ENCODE measurements at places on chromosomes 7 and 10.

- no peak for DNase-seq
Measured at GRCh38 chr10:78953799-78954297, 114.9 kb upstream of the ZMIZ1 start.

DNA sequence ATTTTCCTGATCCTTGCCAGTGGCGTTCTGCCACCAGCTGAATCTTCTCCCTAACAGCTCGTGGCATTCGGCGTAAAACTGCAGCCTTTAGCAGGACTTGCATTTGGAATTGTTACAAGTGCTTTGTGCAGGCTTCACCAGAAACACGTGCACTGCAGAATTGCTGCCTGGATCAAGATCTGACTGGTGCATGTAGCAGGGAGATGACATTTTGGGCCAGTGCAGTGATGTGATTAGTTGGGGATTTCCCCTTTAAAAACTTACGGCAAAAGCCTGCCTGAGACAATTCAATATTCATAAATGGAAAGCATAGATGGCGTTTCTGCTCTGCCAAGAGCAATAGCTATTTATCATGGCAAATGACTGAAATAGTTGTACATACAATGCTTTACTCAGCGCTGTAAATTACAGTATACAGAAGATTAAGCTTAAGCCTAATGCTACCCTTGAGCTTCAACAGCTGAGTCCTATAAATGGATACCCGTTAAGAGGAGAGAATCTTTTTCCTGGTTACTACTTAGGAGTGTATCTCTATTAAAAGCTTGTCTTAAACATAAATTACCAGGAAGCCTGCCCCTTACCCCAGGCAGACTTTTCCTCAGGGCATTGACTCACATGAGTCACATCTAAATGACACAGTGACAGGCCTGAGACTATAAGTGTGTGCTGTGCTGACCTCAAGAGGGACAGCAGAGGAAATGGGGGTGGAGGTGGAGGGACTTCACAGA, 106.3 kb downstream of the ATXN7L1 start:
- DNase-seq: no peak

DNA sequence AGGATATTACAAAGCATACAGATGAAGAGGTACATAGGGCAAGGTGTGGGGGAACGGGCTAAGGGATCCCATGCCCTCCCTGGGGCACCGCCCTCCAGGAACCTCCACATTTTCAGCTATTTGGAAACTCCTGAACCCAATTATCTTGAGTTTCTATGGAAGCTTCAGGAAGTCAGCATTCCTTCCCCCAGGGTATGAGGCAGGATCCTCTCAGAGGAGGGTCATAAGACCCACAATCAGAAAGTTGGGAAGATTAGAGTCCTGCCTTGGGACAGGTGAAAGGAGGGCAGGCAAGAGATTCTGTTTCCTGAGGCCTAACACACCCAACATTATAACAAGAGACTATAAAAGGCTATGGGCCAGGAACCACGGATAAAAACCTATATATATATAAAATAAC, 98.0 kb downstream of the RALA start:
- no peak for DNase-seq

DNA sequence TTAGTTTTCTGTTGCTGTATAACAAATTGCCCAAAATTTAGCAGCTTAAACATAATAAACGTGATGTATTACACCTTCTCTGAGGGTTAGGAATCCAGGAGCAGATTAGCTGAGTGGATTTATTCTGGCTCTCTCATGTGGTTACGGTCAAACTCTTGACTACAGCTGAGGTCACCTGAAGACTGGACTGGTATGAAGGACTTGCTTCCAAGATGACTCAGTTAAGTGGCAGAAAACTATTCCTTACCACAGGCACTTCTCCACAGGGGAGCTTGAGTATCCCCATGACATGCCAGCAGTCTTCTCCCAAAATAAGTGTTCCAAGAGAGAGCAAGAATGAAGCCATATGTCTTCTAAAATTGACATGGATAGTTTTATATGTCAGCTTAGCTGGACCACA, 957.2 kb upstream of the GHITM start:
- DNase-seq: no peak

GRCh38 chr10:125024497-125025234, 82.7 kb downstream of the ZRANB1 start:
- no peak for DNase-seq

GRCh38 chr10:124728071-124728829, 15.9 kb downstream of the FAM53B start:
- DNase-seq: no peak

- DNase-seq: no peak
Measured at GRCh38 chr10:89206402-89207180, 526 bp downstream of the CH25H start.

GRCh38 chr7:93838966-93839365, 51.6 kb downstream of the TFPI2 start:
- no peak for DNase-seq

GRCh38 chr10:95798096-95798855, 42.3 kb downstream of the ENTPD1 start:
- DNase-seq: no peak

DNA sequence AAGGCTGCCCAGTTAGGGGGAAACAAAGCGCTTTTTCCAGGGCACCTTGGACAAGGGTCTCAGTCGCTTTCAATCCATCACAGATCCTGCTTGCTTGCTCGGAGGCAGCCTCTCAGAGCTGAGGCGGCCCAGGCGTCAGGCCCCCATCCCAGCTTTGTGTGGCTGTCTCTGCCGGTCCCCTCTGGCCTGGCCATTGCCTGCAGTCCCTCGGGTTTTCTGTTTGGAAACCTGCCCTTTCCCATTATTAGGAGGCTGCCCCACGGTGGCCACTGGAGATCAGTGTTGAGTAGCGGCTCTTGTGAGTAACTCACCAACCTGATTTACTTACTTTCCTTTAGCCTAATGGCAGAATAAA, 216.1 kb downstream of the GLRX3 start:
- DNase-seq: no peak

DNA sequence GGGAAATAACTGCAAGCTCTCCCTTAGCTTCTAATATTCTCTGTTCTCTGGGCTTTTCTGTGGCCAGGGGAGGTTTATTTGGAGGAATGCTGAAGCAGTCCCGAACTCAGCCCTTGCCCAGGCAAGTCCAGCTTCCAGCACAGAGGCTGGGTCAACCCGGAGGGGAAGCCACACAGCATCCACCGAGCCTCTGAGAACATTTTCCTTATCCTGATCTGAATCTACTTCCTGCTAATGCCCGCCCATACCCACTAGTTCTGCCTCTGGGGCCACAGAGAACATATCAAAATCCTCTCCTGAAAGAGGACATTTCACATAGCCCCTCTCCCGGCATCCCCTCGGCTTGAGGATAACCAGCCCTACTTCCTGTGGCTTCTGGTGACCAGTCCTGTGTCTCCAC, 31.1 kb downstream of the SH3PXD2A start:
- DNase-seq: no peak

DNA sequence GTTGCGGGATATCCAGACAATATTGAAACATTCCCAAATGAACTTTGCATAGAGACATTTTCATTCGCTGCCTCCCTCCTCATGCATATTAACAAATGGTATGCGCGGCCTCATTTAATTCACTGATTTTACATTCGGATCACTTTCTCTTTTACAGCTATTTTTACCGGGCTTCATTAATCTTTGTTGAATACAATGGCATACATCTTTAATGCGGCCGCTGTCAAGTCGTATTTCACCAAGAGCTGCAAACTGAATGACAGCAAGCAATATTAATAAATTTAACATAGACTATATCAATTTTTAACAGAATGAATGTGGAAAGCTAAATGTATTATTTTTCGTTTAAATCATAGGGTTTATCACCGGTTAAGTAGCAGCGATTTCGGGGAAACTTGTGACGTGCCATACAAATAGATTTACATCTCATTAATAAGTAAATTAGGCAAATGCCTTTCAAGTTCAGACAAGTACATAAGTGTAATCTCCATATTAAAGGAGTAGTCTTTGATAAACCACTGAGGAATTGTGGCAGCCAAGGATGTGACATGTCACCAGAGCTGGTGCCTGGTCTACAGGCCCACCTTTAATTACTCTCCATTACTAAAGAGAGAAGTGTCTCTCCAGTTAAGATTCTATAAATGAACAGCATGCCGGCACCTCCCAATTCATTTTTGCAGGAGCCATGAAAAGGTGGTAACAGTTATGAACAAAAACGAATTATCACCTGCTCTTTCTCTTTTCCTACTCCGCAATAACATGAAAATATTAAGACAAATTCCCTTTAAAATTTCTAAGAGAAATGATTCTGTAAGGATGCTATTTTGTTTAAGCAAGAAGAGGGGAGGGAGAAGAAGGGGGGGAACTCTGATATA, 568.9 kb upstream of the MKI67 start:
- DNase-seq: no peak

DNA sequence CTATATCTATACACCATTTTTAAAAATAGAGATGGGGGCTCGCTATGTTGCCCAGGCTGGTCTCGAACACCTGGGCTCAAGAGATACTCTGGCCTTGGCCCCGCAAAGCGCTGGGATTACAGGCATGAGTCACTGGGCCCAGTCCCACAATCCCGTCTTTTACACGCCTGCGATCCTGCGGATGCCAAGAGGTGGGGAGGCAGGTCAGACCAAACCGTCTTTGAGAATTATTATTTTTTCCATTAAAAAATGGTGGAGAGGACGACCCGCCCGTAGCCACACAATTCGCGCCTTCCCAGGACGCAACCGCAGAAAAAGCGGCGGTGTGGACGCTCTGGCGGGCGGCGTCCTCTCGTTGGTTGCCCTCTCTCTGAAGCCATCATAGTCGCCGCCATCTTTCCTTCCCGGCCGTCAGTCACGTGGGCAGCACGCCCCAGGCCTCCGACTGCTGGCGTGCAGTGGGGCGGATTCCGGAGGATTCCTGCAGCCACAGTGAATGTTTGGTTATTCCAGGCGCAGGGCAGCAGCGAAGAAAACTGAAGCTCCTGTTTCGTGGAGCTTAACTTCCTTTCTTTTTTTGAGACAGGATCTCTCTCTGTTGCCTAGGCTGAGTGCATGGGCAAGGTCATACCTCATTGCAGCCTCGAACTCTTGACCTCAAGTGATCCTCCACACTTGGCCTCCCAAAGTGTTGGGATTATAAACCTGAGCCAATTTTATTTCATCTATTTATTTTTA, 9.9 kb upstream of the EPHB4 start:
- DNase-seq: peak; percentile 70

DNA sequence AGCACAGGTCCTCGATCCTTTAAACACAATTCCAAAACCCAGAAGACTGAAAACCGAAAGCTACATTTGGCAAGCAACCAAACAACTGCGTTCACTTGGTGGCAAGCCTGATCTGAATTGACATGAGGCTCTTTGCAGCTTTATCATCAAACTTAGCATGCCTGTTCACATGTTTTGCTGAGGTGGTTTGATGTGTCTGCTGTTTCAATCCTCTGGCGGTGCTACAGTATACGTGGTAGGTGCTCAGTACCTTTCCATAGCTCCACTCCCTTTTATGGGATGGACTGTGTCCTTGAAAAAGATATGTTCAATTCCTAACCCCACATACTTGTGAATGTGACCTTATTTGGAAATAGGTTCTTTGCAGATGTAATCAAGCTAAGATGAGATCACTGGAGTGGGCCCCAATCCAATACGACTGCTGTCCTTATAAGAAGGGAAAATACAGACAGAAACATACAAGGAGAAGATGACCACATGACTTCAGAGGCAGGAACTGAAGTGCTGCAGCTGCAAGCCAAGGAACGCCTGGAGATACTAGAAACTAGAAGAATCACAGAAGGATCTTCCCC, 33.4 kb downstream of the CCDC6 start:
- no peak for DNase-seq

- no peak for DNase-seq
Measured at GRCh38 chr10:9786101-9786500, 1231.6 kb upstream of the CELF2 start.

- DNase-seq: no peak
Measured at GRCh38 chr10:8323428-8324054, 269.1 kb downstream of the GATA3 start.

- no peak for DNase-seq
Measured at GRCh38 chr10:23754179-23754578, 315.3 kb downstream of the OTUD1 start.

- DNase-seq: no peak
Measured at GRCh38 chr10:27612551-27613035, 108.5 kb downstream of the RAB18 start.

DNA sequence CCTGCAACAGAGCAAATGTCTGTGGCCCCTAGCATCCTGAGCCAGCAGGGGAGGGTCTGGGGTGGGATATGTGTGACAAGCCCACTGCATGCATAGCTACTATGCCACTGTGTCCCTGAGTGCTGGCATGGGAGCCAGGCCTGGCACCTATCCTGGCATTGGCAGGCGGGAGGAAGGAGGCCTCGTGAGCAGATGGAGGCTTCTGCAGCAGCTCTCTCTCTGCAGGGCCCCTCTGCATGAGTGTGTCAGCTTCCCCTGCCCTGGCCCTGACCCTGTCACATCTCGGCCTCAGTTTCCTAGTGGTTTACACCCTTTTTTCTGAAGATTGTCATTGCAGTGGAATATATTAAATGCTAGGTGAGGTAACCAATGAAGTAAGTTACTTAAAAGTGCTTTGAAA, 13.1 kb upstream of the IMPDH1 start:
- DNase-seq: no peak

DNA sequence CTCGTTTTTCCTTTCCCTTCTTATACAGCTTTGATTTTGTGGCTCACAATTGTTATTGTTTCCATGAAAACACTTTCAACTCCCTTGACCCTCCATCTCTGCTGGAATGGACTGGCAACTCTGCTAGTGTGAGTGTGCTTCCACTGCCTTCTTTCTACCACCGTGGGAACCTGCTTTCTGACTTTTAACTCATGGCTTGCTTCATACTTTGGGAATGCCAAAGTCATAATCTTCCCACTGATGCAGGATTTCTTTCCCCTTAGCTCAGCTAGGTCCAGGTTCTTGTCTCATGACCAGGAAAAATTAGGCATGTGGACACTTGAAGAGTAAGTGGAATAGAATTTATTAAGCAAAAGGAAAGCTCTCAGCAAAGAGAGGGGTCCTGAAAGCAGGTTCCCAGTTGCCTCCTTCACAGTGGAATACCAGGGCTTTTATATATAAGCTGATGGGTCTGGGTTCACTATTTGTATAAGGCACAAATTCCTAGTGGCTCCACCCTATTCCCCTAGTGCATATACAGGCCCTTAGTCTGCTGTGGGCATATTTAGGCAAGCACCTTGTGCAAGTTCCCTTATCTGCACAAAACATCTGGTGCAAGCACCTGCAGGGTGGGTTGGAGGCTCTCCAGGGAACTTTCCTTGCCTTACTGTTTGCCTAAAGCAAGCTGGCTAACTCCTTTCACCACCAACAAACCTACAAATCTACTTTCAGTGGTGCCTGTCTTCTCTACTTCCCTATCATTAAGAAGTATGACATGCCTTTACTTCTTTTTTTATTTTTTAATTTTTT, 119.5 kb downstream of the CFAP58 start:
- DNase-seq: no peak

GRCh38 chr7:151449990-151450389, 10.0 kb upstream of the CRYGN start:
- no peak for DNase-seq

Data from stimulated activated CD4-positive, alpha-beta T cell treated with anti-CD3 and anti-CD28 coated beads, Interleukin-4, amount 100 ng/mL, for 48 hours (primary cell).